ENCODE measurements at places on chromosomes 4 and X.

DNA sequence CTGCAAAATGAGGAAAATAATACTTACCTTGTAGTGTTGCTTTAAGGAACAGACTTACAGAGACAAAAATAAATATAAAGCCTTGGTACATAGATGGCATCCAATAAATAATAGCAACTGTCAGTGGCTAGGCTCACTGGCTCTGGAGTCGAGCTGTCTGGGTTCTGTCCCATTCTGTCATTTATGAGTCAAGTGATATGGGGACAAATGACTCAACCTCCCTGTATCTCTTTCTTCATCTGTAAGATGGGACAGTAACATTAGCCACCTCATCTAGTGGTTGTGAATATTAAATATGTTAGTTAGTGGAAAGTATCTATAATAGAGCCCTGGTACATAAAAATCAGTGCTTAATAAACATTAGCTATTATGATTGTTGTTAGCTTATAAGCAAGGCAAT is 16.7 kb upstream of the GATB start:
- no peak for DNase-seq

- no peak for DNase-seq
These were observed 238.8 kb downstream of the GRIA3 start for GRCh38 chrX:123422875-123423274.

- DNase-seq, result no peak
These were observed 16.9 kb downstream of the AWAT2 start for GRCh38 chrX:70032792-70033191.

GRCh38 chr4:89268679-89269078 is 38.9 kb downstream of the GPRIN3 start:
- DNase-seq, result no peak

GRCh38 chr4:183364025-183364424 is 41.8 kb upstream of the CLDN24 start:
- no peak for DNase-seq

GRCh38 chrX:131747173-131747572 is 203.3 kb downstream of the OR13H1 start:
- no peak for DNase-seq

DNA sequence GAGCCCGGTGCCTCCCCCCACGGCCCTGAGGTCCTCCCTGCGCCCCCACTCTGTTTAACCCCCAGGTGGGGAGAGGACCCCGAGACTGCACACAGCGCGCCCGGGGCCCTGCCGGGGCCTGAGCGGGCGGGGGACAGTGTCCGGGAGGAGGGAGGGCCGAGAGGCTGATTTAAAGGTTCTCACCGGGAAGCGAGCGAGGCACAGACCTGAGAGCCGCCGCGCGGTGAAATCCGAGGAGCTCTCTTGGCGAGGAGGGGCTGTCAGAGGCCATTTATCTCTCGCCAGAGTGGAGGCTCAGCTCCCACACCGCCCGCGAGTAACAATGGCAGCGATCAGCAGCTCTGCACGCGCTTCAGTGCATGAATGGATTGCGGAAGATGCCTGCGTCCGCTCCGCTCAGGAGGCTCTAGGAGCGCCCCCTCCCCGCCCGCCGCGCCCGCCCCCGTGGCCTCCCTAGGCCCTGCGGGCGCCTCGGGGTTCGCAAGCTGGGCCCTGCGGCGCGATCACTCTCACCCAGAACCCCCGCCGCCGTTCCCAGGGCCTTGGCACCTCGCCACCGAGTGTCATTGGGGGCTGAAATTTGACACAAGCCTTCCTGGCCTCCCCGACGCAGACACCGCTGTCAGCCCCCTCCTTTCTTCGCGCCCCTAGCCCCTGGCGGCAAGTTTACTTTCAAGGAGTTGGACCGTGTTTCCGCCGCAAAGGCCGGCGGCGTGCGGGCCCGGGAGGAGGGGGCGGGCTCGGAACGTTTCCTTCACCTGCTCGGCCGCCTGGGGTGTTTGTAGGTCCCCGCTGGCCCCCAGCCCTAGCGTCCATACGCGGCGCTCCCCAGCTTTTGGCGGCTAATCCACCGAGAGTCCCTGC is 48.7 kb upstream of the BCOR start:
- DNase-seq, result no peak

GRCh38 chr4:26896636-26897035 is 36.0 kb downstream of the STIM2 start:
- no peak for DNase-seq

GRCh38 chr4:73653695-73654106 is 33.5 kb upstream of the RASSF6 start:
- DNase-seq, result no peak

- DNase-seq, result no peak
These were observed 57.1 kb downstream of the UGT2B10 start for GRCh38 chr4:68872643-68873502.

DNA sequence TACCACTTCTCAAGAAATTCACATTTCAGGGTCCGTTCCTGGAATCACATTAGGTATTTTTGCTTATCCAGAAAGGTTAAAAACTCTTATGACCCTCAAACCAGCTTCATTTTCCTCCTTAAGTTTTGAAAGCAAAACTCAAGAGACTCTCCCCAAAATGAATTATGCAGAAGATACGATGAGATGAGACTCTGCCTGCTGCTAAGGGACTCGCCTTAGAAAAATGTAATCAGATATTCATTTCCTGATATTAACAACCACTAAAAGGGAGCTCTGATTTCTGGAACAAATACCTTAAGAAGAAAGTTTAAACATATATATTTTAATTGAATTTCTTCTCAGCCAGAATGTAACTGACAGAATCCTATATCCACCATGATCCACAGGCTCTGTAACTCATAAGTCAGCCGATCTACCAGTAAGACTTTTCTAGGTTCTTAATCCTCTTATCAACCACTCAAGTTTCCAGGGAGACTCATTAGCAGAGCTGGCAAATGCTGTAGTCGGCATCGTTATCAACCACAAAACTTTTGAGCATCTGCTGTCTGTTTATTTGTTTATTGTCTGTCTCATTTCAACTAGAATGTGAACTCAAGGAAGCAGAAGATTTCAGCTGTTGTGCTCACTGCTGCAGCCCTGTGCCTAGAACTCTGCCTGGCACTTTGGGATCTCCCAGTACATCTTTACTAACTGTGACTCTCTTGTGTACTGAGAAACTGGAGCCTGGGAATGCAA is 112.5 kb downstream of the LDB2 start:
- no peak for DNase-seq

- no peak for DNase-seq
These were observed 2.9 kb downstream of the ANTXR2 start for GRCh38 chr4:80069837-80070731.

- DNase-seq, result no peak
These were observed 182.2 kb upstream of the GATB start for GRCh38 chr4:151942971-151943370.

DNA sequence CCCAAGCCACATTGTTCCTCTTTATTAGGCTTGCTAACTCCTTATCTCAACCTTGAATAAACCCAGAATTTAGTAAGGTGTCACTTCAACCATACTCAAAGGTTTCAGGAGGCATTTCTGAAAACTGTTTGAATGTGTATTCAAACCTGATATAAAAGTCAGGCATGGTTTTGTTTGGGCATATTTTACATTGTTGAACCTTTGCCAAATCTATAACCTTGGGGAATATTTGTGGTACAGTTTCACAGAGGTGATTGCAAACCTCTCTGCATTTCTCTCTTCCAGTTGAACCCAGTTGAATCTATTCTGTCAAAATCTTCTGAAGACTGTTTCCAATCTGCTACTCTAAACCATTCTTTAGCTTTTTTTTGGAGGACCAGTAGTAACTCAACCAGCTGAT is 409.0 kb downstream of the TECRL start:
- DNase-seq, result no peak

Data from stimulated activated CD8-positive, alpha-beta memory T cell treated with anti-CD3 and anti-CD28 coated beads, Interleukin-2, amount 100 ng/mL, for 1 hour (primary cell).